ENCODE measurements at places on chromosomes 16 and 17.
A peak's percentile ranks its signal among the peaks of the same experiment; 100 is the strongest.

DNA sequence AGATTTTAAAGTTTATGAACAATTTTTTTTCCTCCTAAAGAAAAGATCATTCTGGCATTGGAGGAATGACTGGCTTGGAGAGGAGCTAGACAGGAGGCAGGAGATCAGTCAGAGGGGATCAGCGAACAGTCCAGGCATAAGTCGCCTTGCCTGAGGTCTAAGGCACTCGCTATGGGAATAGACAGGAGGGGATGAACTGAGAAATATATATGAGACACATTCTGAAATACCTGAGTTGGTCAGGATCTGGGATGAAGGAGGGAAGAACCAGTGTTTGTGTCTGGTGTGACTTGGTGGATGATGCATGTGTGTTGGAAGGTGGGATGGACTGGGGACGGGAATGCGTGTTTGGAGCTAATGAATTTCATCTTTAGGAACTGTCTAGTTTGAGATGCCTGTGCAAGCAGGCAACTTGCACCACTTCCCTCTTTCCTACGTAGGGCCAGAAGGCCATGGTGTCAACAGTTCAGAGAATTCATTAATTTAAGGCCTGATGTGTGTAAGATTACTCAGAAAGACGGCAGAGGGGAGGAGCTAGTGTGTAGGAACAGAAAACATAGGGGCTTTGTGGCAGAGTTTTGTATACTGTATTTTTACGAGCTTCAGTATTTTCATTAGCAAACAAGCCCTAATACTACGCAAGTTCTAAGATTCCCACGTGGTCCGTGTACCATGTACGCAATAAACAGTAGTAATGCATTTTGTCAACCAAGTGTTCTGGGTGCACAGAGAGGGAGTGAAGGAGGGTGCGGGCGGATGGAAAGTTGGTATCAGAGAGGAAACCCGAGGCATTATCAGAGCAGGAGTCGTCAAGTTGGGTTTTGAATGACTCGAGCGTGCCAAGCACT is 825 bp downstream of the HEATR6 start:
- DNase-seq = no peak

DNA sequence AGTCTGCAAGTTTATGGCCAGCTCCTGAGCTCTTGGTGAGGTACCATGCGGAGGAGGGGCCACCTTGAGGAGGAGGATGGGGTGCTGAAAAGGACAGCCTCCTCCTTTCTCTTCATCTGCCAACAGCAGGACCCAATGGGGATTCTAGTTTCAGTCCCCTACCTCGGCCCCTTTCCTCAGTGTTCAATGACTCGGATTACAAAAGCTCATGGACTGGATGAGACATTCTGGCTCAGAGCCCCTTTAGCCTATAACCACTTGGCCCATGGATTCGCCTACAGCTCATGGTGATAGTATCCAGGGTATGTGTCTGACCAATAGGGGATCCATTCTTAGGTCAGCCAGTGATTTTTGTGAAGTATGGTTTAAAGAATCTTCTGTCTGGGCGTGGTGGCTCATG is 8.5 kb upstream of the PIK3R6 start:
- DNase-seq = no peak

GRCh38 chr16:30406795-30407101 is 658 bp upstream of the ZNF771 start:
- DNase-seq = no peak

DNA sequence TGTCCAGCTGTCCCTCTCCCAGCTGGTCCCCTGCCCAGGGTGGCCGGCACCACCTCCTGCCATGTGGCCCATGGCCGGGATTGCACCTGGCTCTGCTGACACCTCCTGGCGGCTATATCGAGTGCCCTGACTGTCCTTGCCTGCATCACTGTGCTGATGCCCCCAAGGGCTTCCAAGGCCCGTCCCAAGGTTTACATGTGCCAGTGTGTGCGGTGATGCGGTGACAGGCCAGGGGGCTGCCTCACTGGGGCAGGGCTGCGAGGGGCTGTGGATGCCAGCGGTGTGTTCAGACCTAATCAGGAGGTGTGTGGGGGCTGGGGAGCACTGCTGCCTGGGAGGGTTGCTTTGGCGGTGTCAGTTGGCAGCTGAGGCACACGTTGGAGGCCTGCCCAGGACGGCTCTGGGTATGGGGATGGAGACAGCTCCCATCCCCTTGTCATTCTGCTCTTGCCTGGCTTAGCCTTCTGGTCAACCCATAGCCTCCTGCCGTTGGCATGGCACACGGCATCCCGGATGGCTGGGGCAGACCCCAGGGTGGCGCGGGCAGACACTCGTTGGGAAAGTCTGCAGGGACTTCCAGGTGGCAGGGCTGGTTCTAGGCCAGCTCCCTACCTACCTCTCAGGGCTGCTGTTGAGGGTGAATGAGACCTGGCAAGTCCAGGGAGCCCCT is 5.5 kb downstream of the MAP2K3 start:
- no peak for DNase-seq

GRCh38 chr17:40327735-40328385 is 18.9 kb downstream of the RARA start:
- peak; percentile 81 for DNase-seq

DNA sequence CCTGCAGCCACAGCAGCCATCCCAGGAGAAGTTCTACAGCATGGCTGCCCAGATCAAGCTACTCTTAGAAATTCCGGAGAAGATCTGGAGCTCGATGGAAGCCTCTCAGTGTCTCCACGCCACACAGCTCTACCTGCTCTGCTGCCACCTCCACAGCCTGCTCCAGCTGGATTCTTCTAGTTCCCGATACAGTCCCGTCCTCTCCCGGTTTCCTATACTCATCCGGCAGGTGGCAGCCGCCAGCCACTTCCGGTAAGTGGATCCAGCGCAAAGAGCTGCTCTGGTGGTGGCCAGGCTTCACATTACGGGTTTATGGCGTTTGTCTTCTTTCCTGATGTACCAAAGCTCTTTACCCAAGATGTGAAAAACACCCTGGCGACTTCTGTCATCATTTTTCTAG is 3.6 kb downstream of the COG1 start:
- DNase-seq = no peak

GRCh38 chr17:41593306-41593981 is 6.7 kb upstream of the KRT14 start:
- DNase-seq = no peak

GRCh38 chr17:40095351-40095943 is 4.9 kb downstream of the NR1D1 start:
- no peak for DNase-seq

GRCh38 chr17:50672071-50672470 is 35.6 kb downstream of the ANKRD40 start:
- DNase-seq = no peak

GRCh38 chr16:84704253-84704652 is 4.5 kb downstream of the USP10 start:
- no peak for DNase-seq

GRCh38 chr16:31700530-31701388 is 172.8 kb upstream of the ZNF267 start:
- DNase-seq = peak; percentile 93

DNA sequence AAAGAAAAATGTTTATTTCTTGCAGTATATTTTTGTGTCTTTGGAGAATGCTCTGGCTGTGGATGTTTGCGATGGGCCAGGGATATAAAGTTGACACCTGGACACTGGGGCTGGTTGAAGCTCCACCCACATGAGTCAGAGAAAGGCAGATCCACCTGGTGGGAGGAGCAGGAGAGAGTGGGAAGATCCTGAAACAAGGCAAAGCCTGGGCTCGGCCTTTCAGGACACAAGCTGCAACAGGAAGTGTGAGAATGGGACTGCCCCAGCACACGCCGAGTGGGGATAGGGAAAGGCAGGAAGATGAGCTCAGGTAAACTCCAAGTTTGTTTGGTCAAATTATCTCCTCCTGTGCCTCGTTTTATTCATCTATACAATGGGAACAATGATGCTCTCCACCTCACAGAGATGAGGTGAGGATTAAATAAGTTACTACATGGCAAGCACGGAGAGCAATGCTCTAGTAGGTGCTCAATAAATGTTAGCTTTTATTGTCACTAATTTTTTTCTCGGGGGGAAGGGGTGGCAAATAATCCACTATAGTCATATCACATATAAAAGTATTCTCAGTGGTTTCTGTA is 21.4 kb upstream of the PITPNM3 start:
- DNase-seq = no peak
